ENCODE measurements at places on chromosomes 6 and 20.

DNA sequence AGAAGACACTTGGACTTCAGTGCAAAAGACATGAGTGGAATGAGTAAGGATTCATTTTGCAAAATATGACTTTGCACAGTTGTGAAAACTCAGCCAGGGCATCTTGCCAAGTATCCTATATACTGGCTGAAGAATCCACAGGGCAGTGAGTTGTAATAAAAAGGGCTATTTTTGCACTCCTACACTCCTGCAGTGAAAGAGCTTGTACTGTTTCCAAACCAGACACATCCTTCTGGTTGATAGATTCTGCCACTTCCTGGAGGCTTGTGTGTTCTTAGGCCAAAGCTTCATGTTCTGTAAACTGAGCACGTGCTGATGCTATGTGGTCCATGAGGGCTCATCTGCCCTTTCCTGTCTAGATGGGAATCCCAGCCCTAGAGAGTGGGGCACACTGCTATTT, 34.9 kb downstream of the GMPR start:
- DNase-seq: no peak

GRCh38 chr20:32241807-32242206, 34.1 kb downstream of the POFUT1 start:
- DNase-seq: no peak

- no peak for DNase-seq
Measured at GRCh38 chr6:63731930-63732329, 96.3 kb downstream of the PHF3 start.

- no peak for DNase-seq
Measured at GRCh38 chr20:45307076-45307640, 518 bp downstream of the RBPJL start.

GRCh38 chr6:86331919-86332318, 605.4 kb upstream of the HTR1E start:
- DNase-seq: no peak

DNA sequence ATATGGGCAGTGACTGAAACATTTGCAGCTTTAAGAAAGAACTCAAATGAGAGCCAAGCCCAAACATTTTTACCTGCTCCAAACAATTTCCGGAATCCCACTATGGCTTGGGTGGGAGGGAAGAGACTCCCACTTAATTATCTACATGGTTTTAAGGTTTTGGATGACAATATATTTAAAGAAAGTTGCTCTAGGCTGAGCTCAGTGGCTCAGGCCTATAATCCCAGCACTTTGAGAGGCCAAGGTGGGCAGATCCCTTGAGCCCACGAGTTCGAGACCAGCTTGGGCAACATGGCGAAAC, 9.5 kb upstream of the AKAP12 start:
- DNase-seq: no peak

GRCh38 chr6:113967777-113968176, 3.2 kb downstream of the HDAC2 start:
- DNase-seq: no peak

DNA sequence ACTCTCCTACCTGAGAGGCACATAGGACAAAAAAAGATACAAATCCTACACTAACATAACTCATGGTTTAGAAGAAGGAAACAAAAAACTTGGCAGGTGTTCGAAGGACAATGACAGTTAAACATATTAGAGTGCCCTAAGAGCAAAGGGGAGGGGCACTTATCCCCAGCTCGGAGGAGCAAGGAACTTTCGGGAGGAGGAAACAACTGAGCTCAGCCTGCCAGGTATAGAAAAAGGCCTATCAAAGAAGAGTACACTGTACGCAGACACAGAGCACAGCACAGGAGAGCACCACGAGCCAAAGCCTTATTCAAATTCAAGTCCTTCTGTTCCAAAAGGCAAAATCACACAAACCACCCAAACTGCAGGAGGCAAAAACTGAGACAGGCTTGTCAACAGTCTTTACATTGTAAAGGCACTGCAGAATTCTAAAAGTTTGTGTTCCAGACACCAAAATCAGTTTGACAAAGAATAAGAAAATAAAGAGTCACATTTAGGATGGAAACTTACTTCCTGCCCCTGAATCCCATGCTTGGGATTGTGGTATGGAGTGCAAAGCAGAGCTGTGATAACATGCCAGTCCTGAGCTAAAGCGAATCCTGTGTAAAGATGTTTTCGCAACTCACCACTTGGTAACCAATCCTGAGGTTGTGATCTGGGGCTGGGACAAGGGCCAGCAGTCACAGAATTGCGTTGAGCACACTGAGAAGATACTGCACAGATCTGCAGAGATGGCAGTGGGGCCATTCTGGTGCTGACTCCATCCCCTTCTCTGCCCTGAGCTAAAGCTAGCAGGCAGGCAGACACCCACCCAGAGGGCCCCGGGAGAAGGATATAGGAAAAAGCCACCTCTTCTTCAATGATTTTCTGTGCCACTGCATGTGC, 108.6 kb downstream of the CHD6 start:
- no peak for DNase-seq

DNA sequence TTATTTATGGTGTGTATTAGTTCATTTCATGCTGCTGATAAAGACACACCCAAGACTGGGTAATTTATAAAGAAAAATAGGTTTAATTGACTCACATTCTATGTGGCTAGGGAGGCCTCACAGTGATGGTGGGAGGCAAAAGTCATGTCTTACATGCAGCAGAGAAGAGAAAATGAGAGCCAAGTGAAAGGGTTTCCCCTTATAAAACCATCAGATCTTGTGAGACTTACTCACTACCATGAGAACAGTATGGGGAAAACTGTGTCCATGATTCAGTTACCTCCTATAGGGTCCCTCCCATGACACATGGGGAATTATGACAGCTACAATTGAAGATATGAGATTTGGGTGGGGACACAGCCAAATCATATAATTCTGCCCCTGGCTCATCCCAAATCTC, 150.0 kb upstream of the AHI1 start:
- no peak for DNase-seq

- DNase-seq: no peak
Measured at GRCh38 chr20:50930976-50931305, 296 bp downstream of the ADNP start.

DNA sequence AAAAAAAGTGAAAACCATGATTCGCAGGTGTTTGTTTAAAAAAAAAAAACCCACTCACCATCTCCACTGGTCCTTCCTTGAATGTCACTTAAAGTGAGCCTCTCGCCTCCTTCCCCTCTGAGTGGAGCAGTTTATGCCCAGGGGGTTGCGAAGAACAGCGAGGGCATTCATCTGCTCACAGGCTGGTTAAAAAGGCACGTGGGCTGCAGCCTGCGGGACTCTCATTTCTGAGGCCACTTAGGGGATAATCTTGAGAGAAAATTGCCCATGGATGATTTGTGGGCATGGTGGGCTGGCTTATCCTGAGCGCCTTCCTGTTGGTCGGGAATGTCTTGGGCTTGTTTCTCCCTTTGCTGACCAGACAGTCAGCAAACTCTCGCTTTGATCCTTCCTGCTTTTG, 18.9 kb downstream of the BCAS4 start:
- DNase-seq: no peak

GRCh38 chr6:17601386-17601703, 1.2 kb downstream of the FAM8A1 start:
- no peak for DNase-seq

- DNase-seq: peak; percentile 76
Measured at GRCh38 chr6:5143634-5144311, 58.6 kb downstream of the PPP1R3G start.

DNA sequence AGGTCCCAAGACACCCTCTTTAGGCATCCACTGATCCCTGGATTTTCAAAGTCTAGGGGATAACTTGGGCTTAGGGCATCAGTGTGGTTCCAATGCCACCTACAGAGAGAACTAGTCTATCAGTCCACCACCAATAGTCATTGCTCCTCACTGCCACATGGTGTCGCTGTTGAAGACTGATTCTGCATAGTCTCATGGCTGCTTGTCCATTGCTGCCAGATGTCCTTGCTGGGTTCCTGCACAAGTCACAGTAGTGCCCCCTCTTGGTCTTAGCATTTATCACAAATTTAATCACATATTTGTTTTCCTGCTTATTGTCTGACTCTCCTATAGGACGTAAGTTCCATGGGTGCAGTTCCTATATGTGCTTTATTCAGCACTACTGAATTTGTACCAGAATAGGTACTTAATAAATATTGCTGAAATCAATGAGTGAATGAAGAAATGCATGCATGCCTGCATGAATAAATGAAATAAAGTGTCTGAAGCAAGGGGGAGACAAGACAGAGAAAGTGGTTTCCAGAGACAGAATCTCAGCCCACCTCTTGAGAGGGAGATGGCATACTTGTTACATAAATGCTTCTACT, 45.9 kb upstream of the RALY start:
- DNase-seq: peak; percentile 42

Data from NCI-H1694 (cell line).